NCI-H1417 treated with DMSO at 0.1 percent for 48 hours (cell line): ENCODE measurements at places on chromosomes 3 and 15.

GRCh38 chr15:64583519-64583918, 123.1 kb downstream of the ZNF609 start:
- no peak for DNase-seq

DNA sequence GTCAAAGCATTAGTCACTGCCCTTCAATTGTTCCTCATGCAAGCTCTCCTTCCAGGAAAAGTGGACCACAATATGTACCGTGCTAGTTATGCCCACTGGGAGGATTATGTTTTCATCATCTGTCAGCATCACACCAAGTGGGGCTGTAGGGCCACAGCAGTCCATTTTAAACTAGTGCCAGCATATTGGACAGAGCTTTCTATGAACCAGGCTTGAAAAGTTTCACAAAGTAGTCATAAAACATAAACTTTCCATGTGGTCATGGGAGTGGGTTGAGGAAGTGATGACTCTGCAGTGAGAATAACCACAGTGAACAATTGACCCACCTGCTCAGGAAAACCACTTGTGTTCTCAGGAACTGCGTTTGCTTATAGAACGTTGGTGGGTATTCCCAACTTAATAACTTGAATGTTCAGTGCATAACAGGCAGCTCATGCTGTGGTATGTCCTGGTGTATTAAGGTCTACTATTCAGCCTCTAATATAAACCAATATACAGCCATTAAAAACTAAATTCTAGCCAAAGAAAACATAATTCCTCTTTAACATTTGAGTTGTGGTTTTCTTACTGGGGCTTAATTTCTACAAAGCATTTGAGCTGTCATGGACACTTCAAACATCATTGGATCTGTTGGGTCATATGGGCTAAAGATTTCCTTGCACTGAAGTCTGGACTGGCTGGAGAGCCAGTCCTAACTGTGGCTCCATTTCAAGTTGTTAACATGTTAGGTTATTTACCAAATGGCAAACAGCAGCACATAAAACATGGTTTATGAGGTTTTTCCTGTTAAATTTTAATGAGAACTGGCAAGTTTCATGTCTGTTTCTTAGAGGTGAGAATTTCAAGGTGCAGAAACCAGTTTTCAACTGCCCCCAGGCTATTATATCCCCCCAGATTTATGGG, 274.1 kb downstream of the OTOL1 start:
- no peak for DNase-seq

DNA sequence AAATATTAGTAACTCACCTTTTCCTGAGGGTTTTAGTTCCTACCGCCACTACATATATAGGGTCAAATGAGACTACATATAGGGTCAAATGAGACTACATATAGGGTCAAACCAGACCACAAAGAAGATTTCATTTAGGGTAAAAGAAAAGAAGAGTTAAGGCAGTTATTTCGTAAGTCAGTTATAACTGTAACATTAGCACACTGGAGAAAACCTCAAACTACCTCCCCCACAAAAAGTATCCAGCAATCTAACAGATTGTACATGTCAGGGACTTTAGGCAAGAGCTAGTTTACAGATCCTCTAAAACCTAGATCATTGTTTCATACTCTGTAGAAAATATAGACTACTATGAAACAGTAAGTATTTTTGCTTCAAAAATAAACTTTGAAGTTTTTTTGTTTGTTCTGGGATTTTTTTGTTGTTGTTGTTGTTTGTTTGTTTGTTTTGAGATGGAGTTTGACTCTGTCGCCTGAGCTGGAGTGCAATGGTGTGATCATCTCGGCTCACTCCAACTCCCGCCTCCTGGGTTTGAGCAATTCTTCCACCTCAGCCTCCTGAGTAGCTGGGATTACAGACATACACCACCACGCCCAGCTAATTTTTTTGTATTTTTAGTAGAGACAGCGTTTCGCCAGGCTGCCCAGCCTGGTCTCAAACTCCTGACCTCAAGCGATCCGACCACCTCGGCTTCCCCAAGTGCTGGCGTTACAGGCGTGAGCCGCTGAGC, 92.4 kb upstream of the CGNL1 start:
- DNase-seq: no peak

DNA sequence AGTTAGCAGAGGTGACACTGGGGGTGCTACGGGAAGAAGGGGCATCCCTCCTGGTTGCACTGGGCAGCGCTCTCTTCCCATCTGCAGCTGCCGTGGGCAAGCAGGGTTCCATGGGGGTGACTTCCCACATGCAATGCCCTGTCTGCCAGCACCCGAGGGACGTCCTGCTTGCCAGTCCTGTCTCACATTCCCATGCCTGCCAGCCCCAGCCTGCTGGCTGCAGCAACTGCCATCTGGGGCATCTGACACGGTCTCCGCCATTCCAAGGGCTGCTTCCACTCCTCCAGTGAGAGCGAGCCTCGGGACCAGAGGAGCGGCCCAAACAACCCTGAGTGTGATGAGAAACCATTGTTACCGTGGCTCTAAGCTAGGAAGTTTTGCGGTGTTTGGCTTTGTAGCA, 45.4 kb upstream of the RPL32 start:
- DNase-seq: no peak

GRCh38 chr15:65777053-65777452, 15.0 kb downstream of the DENND4A start:
- no peak for DNase-seq

DNA sequence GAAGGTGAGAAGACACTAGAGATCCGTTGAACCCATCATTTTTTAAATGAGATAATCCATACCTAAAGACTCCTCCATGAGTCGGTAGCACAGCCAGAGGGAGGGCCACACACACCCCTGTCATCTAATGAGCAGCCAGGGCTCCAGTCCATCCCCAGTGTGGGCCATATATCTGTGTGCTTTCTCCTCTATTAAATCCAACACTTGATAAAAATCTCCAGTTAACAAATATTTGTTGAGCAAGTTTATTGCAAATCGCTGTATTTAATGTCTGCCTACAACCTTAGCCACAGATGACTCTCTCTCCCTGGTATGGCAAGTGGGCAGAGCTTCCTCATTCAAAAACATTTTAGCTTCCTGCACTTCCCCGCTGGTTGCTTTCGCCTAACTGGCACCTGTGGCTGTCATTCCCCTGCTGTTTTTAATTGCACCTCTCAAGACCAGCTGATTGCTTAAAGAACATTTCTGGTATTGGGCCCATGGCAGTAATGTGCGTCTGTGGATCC, 82.8 kb downstream of the SMAD3 start:
- DNase-seq: peak; percentile 63

GRCh38 chr3:13839726-13840340, 40.0 kb downstream of the WNT7A start:
- DNase-seq: no peak

DNA sequence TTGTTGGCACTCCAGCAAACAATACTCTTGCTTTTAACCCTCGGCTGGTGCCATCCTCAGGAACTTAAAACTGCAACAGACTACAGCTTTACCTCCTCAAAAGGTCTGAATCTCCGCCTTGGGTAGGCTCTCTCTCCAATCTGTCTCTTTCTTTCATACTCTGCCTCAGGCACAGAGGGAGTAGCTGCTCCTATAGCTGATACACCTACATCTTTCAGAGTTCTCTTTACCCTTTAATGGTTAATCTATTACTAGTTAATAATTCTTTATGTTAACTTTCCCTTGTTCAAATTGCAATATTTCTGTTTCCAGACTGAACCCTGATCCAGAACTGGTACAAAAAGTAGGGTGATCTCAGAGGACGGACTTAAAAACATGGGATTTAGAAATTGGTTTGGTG, 66.2 kb downstream of the MAP4 start:
- no peak for DNase-seq

DNA sequence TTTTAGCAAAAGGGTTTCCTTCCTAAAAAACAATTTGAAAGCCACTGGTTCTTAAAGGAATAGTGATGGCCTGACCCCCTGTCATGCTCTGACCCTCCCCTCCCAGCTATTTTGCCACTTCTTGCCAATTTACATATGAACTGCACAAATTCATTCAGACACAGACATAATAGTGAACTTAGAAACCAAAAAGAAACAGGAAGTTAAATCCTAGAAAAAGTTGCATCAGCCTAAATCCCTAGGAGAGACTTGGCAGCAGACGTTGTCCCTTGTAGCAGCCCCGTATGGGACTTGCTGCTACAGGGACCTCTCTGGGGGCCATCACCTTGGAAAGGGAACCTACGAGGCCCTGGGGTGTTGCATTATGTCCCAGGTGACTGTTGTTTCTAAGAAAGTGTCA, 14.3 kb upstream of the PDE8A start:
- no peak for DNase-seq

DNA sequence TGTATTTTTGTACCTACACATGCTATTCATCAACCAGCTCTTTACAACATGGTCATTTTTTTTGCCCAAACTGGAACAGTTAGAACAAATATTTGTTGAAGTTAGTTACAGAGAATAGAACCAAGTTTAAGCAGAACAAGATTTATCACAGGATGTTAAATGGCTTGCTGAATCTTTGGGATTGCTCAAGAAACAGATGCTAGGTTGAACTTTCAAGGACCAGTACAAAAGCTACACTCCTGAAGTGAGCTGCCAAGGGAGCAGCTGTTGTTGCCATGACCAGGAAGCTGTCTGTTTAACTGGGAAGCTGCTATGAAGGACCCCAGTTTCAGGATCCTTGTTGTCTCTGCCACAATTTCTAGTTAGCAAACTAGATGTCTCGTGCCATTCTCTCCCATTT, 53.7 kb downstream of the ZIC1 start:
- DNase-seq: no peak

GRCh38 chr15:86375733-86376280, 296.1 kb downstream of the AGBL1 start:
- no peak for DNase-seq
